ENCODE measurements at places on chromosomes 2 and 18. TPM values are rescaled to one million over a fixed set of nuclear protein-coding genes. Genes with fewer than 3 reads are reported as not detected.

GRCh38 chr2:156585457-156585856 lies 149.3 kb downstream of the GPD2 start:
- no peak for DNase-seq

- DNase-seq: no peak
Measured at GRCh38 chr2:53793821-53794220, 7.0 kb downstream of the ERLEC1 start.

DNA sequence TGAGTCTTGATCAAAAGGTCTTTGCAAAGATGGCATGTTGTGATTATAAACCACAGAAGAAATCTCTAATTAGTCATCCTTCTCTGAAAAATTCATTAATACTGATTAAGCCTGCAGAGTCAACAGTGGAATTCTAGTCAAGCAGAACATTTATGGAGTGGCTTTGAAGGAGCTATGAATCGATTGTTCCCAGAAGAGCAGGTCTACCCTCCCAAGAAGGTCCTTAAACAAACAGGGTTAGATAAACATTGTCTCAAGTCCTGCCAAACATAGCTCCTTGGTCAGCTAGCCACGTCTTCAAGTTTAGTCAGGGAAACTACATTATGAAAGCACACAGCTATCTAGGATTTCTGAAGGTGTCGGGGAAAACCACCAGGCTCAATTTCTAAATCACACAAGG lies 88.9 kb downstream of the ITGA4 start:
- no peak for DNase-seq

MYOM1 gene
- total RNA-seq: 1,344 TPM

DNA sequence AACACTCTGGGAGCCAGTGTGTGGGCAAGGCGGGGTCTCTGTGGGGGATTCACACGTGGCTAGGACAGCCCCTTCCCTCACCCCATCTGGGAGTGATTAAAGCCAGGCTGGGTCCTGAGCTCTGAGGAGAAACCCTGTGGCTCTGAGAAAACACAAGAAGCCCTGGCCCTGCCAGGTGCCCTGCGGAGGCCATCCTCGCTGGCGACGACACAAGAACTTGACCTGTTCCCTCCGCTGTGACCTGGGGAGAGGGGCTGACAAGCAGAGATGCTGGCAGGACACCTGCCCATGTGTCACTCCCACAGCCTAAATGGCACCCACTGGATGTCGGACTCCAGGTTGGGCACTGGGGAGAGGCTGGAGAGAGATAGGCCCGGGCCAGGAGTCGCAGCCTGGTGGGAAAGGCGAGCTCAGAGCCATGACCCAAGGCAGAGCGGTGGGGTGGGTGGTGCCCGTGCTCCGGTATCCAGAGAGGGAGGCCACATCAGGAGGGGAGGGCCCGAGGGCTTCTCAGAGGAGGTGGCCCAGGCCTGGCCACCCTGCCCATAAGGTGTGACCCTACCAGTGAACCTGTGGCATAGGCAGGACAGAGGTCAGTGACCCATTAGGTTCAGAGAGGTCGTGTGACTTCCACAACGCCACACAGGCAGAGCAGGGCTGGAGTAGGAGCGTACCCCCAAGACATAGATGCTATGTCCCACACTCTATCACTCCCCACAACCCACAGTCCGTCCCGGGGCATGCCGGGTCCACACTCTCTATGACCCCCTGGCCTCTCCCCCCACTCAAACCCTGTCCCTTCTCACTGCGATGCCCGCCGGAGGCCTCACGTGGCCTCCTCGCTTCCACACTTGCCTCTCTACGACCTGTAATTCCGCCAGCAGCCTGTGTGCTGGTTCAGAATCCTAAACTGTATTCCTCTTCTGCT lies 59.4 kb upstream of the HPCAL1 start:
- DNase-seq: no peak

- DNase-seq: no peak
Measured at GRCh38 chr2:192002418-192002817, 155.5 kb upstream of the CAVIN2 start.

DNA sequence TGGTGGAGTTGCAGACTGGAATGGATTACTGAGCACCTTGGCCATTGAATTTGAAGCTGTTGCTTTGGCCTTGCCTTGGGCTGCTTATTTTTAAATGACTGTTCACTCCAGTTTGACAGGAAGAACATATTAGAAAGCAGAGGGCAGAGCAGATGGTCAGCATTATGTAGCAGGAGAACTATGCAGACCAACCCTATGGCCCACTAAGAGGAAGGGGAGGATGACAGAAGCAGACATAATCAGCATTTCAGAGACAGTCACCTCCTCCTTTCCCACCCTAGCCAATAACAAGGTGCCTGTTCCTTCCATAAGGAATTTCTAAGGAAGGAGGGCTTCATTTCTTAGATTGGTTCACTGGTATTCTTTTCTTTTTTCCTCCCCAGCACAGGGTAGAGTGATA lies 2.4 kb downstream of the CHRNA1 start:
- no peak for DNase-seq

- no peak for DNase-seq
Measured at GRCh38 chr18:57813245-57813644, 10.1 kb upstream of the ATP8B1 start.

DNA sequence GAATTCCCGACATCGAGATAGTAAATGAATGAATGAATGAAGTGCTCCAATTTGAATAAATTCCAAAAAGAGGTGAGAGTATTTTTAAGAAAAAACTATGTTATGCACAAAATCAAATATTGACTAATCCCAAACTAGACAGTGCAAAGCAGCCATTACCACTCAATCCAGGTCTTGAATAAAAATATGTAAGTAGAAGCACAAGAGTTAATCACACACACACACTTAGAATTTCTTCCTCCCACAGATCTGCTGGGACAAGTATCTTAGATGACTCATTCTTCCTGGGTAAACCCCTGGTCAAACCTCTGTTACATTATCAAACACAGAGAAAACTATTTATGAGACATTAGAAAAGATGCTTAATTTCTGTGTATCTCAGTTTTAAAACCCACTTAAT lies 102.0 kb downstream of the PLA2R1 start:
- no peak for DNase-seq

SLC8A1 gene
- 793 TPM for total RNA-seq

DNA sequence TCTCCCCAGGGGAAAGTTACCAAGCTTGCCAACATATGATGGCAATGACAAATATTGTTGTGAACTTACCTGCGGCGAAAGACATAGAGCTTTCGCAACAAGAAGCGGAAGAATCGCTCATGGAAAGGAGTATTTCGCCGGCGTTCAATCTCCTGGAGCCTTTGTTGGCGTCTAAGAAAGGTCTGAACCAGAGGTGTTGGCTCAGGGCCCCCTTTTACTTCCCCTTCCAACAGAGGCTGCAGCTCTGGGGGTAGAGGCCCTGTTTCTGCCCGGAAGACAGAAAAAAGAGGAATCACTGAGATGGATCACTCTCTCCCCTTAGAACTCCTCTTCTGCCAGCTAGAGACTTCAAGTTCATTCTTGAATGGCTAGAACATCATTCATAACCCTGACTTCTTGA lies 10.8 kb downstream of the GGCX start:
- DNase-seq: no peak

DNA sequence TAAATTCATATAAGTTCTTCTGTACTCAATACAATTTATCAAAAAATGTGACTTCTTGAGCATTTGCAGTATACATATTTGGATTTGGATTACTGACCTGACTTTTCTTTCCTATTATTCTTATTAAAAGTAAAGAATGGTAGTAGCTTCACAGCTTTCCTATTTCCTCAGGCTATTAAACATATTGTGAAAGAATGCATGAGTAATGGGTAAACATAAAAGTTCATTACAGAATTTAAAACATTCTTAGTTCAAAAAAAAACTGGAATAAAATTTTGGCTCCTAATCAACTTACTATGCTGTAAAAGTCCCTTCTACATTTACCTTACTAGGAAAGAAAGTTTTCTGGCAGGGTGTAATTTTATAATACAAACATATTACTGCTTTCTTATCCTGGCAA lies 27.3 kb upstream of the C2orf66 start:
- DNase-seq: no peak

DNA sequence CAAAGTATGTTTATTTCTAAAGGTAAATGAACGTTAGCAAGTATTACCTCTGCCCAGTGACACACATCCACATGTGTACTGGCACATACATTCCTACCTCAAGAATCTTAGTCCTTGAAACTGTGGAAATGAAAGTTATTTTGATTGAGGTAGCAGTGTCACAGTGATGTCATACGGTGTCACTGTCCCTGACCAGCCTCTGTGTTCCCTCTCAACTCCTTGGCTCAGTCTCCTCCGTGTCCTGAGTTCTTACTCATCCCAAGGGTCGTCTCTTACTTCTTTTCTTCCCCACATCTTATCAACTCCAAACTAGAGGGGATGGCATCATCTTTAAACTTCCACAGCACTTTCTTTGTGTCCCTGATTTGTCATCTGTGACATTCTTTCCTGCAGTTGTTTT lies 3.3 kb downstream of the NCK2 start:
- no peak for DNase-seq

NABP1 gene
- total RNA-seq: 36.3 TPM

DNA sequence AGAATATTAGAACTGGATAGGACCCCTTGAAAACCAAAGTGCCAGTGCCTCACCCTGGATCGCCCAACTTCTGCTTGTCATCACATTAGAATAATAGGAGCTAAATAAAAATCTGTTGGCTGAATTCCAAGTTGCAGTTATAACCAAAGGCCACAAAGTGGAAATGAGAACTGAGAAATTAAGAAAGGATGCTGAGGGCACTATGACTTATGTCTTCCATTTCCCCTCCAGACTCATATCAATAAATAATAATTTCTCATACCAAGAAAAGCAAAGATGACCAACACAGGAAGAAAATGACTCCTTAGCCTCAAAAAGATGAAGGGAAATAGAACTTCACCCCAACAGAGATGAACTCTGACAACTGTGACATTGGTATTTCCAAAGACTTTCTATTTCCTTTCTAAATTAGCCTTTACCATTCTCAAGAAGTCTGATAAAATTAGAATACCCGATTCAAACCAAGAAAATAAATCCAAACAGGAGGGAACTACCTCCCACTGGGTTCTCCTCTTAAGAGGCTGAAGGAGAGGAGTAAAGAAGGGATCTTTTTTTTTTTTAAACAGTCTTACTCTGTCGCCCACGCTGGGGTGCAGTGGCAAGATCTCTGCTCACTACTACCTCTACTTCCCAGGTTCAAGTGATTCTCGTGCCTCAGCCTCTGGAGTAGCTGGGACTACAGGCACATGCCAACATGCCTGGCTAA lies 46.5 kb upstream of the EPG5 start:
- DNase-seq: no peak

SERPINB5 gene
- not detected for total RNA-seq

DNA sequence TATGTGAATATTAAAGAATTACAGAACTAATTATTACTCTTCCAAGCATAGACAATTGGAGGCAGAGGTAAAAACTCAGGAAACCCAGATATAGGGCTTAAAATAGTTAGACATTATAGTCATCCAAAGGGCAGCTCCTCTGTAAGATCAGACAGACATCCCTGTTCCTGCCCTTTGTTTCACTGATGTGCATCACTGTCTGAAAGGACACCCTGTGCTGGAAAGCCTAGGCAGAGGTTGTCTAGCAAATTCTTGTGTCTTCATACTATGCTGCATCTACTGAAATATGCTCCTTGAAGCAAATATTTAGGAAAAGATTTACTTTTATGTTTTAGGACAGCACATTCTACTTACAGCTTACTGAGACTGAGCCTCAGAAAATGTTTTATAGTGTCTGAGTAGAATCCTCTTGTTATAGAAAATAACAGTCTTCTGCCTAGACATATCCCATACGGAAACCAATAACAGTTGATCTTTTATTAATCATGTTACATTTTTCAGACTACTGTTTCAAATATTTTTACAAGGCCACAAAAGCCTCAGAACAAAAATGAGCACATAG lies 977.3 kb upstream of the CDH2 start:
- no peak for DNase-seq

DNA sequence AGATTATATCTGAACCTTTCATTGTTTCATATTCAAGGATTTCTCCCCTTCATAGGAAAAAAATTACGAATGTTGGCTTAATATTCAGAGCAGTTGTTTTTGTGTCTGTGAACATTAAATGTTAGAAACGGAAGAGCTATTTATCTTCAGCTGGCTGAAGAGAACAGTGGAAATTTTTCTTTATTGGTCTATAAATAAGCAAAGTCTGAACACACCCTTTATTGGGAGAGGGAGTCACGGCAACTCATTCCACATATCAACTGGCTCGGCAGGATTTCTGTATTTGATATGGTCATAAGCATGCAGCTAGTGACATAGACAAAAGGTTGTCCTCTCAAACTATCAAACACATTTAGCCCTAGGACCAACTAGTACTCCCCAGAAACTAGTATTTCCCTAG lies 468.4 kb upstream of the HNRNPA3 start:
- no peak for DNase-seq

- DNase-seq: no peak
Measured at GRCh38 chr2:97716695-97717612, 3.6 kb downstream of the ZAP70 start.

CFC1 gene
- total RNA-seq: not detected

DNA sequence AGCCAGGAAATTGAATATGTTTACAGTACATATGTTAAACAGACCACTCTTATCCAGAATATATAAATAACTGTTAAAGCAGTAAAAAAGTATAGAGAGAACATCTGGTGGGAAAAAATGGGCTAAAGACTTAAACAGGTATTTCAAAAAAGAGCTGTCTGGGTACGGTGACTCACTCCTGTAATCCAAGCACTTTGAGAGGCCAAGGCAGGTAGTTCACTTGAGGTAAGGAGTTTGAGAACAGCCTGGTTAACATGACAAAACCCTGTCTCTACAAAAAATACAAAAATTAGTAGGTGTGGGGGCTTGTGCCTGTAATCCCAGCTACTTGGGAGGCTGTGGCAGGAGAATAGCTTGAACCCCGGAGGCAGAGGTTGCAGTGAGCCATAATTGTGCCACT lies 171.4 kb upstream of the FSIP2 start:
- DNase-seq: no peak

GRCh38 chr2:168194784-168195522 lies 52.4 kb downstream of the STK39 start:
- DNase-seq: no peak

DNA sequence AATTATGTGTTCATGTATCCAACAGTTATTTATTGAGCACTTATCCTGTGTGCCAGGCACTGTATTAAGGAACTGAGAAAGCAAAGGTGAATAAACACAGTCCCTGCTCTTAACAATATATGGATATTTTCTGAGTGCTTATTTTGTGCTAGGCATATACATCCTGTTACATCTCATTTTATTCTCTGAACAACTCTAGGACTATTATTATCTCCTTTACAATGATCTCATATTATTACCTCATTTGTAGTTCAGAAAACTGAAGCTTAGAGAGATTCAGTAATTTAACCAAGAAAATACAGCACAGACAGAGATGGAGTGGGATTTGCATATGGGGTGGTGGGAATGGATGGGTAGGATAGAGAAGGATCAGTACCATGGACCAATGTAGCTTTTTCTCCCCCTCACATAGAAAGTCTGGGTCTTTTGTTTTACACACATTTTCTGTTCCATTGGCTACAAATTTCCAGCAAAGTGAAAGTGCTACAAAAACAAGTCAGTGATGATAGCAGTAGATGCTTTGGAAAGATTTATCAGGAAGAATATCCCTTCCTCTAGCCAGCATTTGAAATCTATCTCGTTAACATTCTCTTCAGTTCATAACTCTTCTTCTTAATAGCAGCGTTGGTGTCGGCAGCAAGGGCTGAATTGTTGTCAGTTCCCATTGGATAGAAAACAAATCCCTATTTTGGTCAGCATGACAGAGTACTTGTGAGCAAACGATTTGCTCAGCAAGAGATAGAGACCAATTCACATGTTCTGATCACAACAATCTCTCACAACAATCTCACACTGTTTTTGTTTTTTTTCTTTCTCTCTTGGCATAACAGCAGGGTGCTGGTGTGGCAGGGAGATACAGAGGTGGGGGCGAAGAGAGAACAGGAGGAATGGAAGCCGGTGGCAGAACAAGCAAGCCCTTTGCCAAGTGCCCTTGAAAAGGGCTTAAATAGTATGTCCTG lies 102.2 kb upstream of the KCTD1 start:
- no peak for DNase-seq
